ENCODE measurements at places on chromosomes 7 and 10. TPM values are rescaled to one million over a fixed set of nuclear protein-coding genes. Genes with fewer than 3 reads are reported as not detected.

The DNAH11 gene
- total RNA-seq, result 4.2 TPM

The EFCAB10 gene
- 3.2 TPM for total RNA-seq

The RAMP3 gene
- total RNA-seq, result 0.85 TPM

The SLC18A3 gene
- 0.09 TPM for total RNA-seq

The PRKCQ gene
- total RNA-seq, result 8.4 TPM

- peaks cover 12% of the 10 kb centered on the region for H3K4me1 ChIP-seq
- no peaks in the 10 kb centered on the region for H3K36me3 ChIP-seq
- H3K27me3 ChIP-seq, result peaks cover 26% of the 10 kb centered on the region
Measured at GRCh38 chr10:88582411-88582805, 710 bp downstream of the RNLS start.

GRCh38 chr7:102981451-102981850 is 68.7 kb downstream of the LRRC17 start:
- H3K4me3 ChIP-seq, result no peak overlapping the region
- no peak for DNase-seq
- H3K27ac ChIP-seq, result no peak overlapping the region
- peaks cover 11% of the 10 kb centered on the region for H3K4me1 ChIP-seq

DNA sequence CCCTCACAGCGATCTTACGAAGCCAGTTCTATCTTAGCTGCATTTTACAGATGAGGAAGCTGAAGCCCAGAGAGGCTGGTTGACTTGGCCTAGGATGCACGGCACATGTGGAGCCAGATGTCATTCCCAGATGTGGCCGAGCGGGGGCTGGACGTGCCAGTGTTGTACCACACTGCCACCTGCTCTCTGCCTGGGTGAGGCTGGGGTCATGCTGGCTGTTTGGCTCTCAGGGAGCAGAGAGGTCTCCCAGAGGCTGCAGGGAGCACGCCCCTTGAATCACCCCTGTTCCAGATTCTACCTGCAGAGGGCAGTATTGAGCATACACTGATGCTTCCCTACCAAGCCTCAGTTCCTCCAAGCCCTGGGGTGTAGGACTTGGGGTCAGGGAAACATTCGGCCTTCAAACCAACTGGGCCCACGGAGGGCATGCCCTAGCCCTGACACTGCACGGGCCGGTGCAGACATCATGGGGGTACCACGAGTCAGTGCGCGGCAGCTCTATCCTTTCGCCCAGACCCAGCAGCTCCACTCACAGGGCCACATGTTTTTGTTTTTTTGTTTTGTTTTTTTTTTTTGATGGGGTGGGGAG is 3.8 kb upstream of the GTF2IRD1 start:
- peak; percentile 88 for DNase-seq
- peaks cover 7% of the 10 kb centered on the region for H3K4me1 ChIP-seq
- H3K36me3 ChIP-seq, result no peaks in the 10 kb centered on the region
- H3K27ac ChIP-seq, result no peak overlapping the region

DNA sequence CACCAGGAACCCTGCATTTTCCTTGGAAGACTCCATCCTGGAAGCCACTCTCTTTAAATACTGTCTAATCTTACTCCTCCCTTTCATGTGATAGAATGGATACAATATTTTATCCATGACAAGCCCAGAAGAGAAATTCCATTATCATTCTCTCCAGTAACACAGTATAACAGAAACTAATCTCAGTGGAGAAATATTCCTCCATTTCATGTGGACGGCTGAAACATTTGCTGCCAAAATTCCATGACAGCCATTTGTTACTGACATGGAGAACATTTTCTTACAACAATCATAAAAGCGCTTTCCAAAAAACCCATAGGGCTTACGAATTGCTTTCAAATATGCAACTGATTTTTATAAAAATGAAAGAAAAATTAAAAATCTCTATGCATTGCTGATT is 392.8 kb upstream of the KLF6 start:
- H3K27me3 ChIP-seq, result no peaks in the 10 kb centered on the region

DNA sequence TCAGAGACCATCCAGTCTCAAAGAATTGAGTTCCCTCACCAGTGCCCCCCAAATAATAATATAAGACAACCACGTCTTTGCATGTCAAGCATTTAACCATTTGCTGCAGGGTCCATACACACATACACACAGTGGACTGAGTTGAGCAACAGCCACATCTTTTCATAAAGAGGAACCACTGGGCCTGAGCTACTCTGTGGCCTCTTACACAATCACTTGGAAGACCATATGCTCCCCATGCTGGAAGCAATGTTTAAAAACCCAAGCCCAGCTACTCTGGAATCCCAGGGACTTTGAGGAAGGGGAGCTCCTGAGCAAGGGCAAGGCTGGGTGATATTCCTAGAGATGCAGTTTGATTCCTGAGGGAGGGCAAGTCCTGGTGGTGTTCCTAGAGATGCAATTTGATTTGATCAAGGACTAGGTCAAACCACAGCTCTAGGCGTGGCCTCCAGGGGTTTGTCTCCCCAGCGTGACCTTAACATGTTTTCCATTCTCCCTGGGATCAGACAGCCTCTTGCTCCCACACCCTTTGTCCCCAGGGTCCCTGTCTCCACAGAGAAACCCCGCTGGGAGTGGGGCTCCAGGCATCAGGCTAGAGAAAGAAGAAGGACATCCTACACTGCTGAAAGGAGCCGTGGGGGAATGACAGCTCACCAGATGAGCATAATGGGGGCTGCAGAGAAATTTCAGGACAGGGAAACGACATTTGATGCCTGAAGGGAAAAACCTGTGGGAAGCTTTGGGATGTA is 376.2 kb upstream of the MGMT start:
- no peak for DNase-seq
- no peaks in the 10 kb centered on the region for H3K27me3 ChIP-seq
- H3K36me3 ChIP-seq, result no peaks in the 10 kb centered on the region
- H3K27ac ChIP-seq, result no peak overlapping the region

DNA sequence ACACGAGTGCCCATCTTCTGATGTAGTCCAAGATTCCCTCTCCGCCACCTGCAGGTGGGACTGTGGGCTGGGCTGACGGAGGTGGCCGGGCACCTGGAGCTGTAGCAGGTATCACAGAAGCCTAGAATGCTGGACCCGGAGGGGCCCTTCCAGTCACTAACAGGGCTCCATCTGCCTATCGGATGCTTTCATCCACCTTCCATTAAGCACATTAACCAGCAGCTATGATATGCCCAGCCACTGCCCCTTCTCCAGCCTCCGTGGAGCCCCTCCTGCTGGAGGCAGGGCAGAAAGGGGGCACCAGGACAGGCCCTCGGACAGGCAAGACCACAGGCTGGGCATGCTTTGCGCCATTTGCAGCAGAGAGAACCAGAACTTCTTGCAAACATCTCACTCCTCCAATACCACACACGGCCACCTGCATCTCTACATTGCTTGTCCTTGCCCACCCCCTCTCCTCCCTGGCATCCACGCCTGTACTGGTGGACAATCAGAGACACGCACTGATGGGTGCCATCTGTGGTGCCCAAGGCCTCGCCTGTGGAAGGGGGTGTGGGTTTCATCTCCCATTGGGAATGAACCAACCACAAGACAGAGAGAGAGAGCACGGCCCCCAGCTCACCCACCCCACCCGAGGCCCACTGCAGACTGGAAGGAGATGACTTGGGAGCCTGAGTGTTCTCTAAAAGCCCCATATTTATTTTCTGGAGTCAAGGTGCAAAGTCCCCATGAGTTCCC is 16.8 kb downstream of the PRKAG2 start:
- no peaks in the 10 kb centered on the region for H3K27me3 ChIP-seq
- no peak overlapping the region for H3K4me3 ChIP-seq
- DNase-seq, result no peak
- peaks cover 3% of the 10 kb centered on the region for H3K4me1 ChIP-seq
- no peaks in the 10 kb centered on the region for H3K36me3 ChIP-seq
- H3K27ac ChIP-seq, result no peak overlapping the region

DNA sequence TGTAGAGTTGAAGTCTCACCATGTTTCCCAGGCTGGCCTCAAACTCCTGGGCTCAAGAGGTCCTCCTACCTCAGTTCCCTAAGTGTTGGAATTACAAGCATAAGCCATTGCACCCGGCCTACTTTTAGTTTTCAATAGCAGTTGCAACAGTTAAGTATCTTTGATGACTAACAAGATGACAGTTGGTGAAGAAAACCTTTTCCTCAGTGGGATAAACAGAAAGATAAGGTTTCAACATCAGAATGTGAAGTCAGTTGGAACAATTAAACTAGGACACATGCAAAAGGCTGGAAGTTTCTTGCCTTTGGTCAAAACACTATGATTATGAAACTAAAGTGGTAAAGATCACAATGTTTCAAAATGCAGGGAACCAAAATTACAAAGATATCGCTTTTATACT is 169.2 kb downstream of the ZNF438 start:
- H3K27ac ChIP-seq, result no peak overlapping the region
- no peak for DNase-seq
- no peak overlapping the region for H3K4me3 ChIP-seq
- peaks cover 26% of the 10 kb centered on the region for H3K4me1 ChIP-seq
- no peaks in the 10 kb centered on the region for H3K36me3 ChIP-seq
- no peaks in the 10 kb centered on the region for H3K27me3 ChIP-seq

DNA sequence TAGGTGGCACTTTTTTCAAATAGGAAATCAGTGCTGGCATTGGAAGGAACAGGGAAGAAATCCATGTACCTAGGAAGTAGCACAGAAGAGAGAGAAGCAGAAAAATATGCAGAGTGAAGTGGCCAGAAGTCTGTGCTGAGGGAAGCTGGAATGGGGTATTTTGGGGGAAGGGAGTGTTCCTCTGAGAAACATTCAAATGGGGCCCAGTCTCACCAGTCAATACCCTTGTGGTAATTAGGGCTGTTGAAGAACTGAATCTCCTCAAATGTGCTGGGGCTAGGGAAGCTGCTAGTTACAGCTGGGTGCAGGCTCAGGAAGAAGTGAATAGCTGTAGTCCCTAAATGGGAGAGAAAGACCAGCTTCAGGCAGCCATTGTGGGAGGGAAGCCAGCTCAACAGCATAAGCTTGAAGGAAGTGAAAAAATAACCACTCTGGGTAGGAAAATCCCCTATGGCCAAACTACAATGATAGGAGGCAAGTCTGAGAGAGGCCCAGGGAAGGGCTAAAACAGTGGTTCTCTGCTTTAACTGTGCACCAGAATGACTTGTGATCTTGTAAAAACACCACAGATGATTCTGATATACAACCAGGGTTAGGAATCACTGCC is 7.6 kb downstream of the NDST2 start:
- DNase-seq, result no peak
- no peaks in the 10 kb centered on the region for H3K27me3 ChIP-seq
- H3K36me3 ChIP-seq, result peaks cover 49% of the 10 kb centered on the region
- no peak overlapping the region for H3K27ac ChIP-seq

GRCh38 chr7:147584771-147585193 is 1005.8 kb upstream of the C7orf33 start:
- no peak overlapping the region for H3K27ac ChIP-seq

- peaks cover 7% of the 10 kb centered on the region for H3K36me3 ChIP-seq
- peaks cover 51% of the 10 kb centered on the region for H3K27me3 ChIP-seq
- no peak overlapping the region for H3K4me3 ChIP-seq
- DNase-seq, result no peak
- no peak overlapping the region for H3K27ac ChIP-seq
Measured at GRCh38 chr7:26005683-26006410, 146.2 kb upstream of the NFE2L3 start.

DNA sequence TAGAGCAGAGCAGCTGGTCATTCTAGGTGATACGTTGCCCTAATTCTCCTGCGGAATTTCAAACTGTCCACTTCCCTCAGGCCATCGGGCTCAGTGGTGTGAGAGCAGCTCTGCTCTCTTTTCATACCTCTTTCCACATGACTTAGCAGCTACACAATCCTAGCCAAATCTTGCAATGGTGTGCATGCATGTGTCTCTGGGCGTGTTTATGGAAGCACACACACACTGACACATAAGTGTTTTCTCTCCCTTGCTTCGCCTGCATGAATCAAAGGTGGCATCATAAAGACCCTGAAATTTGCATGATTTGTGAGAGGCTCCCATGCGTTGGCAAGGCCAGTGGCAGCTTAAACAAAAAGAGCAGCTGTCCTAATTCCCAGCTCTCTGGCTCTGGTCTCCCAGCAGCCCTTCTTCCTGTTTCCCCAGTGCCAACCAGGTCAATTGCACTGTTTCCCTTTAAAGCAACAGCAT is 1189.5 kb downstream of the GATA3 start:
- no peak overlapping the region for H3K27ac ChIP-seq
- no peak overlapping the region for H3K4me3 ChIP-seq
- H3K4me1 ChIP-seq, result no peaks in the 10 kb centered on the region

DNA sequence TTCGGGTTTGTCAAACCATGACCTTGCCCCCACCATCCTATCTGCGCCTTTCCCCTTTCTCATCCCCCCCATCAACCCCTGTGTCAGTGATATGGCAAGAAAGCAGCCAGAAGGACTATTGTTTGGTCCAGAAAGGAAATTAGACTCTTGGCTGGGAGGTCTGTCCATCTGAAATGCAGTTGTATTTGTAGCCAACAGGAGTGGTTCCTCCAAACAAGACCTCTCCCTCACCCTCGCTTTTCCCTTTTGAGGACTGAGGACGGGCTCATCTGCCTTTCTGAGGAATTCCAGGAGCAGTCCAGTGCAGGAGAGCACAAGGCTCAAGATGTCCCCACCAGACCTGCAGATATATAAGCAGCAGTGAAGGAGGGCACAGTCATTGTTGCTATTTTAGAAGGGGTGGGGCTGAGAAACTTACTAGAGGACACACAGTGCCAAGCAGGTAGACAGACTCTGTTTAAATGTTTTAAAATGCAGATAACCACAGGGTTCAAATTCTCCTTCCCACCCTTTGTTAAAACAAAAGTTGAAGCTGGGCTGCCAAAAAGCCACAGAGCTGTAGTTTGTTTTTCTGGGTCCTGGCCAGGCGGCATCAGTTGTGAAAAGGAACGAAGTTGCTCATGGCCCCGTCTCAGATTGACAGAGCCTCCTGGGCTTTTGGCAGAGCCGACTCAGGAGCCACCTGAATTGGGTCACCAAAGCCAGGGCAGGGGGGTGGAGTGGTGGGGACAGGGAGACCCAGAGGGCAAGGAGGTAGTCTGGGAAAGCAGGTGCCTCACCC is 37.3 kb downstream of the CYP17A1 start:
- H3K27me3 ChIP-seq, result no peaks in the 10 kb centered on the region
- H3K36me3 ChIP-seq, result peaks cover 17% of the 10 kb centered on the region
- H3K4me3 ChIP-seq, result no peak overlapping the region
- DNase-seq, result no peak
- peaks cover 69% of the 10 kb centered on the region for H3K4me1 ChIP-seq
- peak overlapping the region; percentile 87 for H3K27ac ChIP-seq

DNA sequence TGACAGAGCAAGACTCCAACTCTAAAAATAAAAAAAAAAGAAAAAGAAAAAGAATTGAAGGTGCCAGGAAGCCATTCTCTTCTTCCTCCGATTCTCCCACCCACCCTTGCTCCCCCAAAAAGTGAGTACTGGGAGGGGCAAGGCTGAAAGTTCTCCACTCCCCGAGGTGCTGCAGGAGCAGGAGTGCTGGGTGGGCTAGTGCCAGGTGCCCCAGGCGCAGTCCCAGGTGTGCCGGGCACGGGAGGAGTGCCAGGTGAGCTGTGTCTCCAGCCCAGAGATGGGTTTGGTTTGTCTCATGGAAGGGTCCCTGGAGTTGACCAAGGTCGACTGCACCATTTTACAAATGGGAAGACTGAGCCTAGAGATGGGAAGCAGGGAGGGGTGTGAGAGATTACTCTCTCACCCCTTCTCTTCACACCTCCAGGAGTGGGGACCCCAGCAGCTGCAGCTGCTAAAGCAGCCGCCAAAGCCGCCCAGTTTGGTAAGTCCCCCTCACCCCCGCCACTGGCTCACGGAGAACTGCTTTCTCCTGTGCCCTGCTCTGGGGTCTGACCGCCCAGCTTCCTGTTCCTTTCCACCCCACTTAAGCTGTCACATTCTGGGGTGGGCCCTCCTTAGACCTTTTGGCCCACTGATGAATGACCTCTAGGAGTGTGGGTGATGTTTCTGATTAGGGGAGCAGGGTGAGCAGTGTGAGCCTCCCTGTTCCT is 26.2 kb upstream of the LIMK1 start:
- H3K4me3 ChIP-seq, result no peak overlapping the region
- no peak overlapping the region for H3K27ac ChIP-seq
- peaks cover under 1% of the 10 kb centered on the region for H3K4me1 ChIP-seq
- H3K27me3 ChIP-seq, result no peaks in the 10 kb centered on the region
